ENCODE measurements at places on chromosomes 3 and 15.

DNA sequence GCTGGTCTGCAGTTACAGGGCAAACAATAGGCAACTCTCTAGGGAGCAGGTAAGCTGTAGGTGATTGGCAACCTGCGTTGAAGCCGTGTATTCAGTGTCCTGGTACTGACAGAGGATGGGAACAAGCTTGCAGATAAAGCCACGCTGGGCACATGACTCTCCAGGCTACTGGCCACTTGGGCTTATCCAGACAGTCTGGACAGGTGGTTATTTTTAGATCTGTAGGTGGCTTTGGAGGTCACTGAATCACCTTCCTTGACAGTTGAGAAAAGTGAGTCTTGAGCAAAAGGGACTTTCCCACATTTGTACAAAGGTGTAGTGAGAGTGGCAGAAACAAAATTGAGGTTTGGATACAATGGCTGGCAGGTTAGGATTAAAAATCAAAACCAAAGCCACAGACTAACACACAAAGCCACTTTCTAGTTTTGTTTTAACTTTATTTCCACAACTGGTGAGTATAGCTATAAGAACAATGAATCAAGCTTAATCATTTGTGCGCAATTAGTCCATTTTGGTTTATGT, 22.3 kb upstream of the IL1RAP start:
- no peak for DNase-seq

DNA sequence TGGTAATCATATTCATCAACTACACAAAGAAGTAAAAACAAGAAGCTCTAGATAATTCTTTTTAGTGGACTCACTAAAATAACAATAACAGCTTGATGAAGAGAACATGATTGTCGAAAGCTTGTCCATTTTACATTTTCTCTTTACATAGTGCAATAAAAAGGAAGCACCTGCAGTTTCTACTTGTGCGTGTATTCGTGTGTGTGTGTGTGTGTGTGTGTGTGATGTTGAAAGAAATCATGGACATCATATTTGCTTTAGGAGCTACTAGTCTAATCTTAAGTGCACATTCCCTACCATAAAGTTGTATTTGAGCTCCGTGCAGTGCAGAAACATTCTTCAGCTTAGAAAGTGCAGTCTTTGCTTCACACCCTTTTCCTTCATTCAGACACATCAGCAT, 288.8 kb downstream of the ZBTB20 start:
- no peak for DNase-seq

DNA sequence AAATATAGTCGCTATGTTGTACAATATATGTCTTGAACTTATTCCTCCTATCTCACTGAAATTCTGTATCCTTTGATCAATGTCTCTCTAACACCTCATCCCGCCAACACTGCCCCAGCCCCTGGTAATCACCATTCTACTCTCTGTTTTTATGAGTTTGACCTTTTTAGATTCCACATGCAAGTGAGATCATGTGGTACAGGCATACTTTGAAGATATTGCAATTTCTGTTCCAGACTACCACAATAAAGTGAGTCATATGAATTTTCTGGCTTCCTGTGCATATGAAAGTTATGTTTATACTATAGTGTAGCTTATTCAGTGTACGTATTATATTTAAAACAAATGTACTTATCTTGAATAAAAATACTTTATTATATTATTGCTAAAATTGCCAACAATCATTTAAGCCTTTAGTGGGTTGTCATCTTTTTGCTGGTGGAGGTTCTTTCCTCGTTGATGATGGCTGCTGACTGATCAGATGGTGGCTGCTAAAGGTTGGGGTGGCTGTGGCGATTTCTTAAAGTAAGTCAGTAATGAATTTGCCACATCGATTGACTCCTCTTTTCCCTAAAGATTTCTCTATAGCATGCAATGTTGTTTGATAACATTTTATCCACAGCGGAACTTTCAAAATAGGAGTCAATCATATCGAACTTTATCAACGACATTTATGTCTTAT, 257.2 kb downstream of the NFKBIZ start:
- DNase-seq, result no peak

DNA sequence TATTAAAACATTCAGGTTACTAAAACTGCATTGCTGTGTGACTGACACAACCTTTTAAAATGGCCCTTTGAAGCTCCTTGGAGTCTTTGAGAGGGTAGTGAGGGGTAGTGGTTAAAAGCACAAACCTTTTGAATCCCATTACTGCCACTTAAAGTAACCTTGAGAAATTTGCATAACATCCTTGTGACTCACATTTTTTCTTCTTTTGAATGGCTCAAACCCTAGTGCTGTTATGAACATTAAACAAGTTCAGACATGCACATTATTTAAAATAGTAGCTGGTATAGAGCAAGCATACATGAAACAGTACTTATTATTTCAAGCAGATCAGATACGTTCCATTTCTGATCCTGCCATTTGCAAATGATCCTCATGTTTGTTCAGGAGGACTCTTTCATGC, 3.7 kb upstream of the CLDN1 start:
- DNase-seq, result no peak

GRCh38 chr15:69696946-69697345, 244.3 kb downstream of the RPLP1 start:
- DNase-seq, result no peak

DNA sequence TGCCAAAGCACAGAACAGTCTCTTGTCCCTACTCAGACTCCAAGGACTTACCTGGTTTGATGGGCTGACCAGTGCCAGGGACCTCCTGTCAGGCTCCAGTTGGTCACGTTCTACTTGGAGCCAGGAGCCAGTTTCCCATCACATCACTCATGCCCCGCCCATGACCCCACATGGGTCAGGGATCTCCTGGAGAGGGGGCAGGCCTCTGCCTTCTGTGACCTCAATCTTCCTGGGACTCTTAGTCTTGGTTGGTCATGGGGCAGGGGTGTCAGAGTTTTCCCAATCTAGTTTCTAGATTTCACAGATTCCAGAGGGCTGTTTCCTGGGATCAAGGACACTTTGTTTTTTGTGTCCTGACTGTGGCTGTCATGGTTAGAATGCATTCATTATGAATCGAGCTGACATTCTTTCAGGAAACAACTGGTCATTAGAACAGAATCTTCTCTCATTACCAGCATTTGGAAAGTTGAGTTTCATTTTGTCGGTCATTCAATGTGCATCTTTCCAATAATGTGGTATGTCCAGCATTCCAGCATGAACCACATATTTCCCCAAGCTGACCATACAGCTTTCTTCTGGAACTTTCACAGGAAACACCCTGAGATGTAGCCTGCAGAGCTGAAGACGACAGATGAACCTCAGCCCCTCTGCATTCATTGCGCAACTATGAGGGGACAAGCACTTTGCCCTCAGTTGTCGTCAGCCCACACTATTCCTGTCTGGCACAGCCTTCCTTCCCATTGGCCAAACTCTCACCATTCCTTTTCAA, 19.8 kb downstream of the CYP19A1 start:
- DNase-seq, result no peak

- no peak for DNase-seq
Observed at GRCh38 chr3:174581558-174581957, 277.6 kb upstream of the NAALADL2 start.

DNA sequence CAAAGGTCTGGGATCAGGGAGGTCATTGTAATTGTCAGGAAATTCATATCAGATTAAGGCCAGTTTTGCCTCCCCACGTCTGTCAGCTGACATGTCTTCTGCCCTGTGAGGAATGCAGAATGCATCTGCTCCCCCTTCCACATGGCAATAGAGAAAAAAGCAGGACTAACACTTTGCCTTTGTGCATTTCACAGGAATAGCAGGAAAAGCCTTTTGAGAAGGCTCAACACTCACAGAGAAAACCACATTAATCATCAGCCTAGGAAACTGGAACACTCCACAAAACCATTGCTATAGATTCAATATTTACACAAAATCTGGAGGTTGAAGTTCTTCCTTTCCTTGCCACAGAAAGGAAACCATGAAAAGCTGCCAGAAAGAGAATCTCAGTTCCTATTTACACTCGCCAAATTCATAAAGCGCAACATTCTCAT, 165.2 kb upstream of the HES1 start:
- DNase-seq, result no peak
